ENCODE measurements at places on chromosomes 13 and 19.

DNA sequence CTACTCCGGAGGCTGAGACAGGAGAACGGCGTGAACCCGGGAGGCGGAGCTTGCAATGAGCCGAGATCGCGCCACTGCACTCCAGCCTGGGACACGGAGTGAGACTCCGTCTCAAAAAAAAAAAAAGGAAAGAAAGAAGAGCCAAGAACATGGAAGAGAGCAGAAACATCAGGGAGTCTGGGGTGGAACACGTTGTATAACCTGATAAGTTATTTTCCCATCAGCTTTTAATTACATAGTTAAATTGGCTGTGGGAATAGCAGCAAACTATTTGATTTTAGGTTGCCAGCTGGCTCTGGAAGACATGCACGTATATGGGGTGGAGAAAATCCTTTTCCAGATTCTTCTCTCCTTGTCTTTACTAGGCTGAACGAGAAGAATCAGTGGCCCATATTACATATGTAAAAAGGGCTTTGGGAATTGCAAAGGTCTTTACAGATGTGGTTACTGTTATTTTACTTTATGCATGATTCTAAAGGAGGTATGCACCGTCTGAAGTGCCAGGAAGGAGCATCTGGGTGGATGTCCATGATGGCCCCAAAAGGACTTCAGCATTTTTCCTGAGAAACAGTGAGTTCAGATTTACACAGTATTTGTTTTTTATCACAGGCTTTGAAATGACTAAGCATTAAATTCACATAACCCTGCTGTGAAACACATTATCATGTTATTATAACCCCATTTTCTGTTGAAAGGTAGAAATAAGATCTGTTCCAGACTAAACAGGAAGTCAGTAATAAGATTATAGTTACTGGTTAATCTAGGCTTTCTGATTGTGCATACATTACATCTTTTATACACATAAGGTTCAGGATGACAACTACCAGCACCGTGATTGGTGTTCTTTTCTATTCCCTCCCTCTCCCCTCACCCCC is 4.6 kb upstream of the NAA16 start:
- DNase-seq: no peak

- no peak for DNase-seq
Observed at GRCh38 chr19:30712431-30713337, 340.5 kb downstream of the ZNF536 start.

DNA sequence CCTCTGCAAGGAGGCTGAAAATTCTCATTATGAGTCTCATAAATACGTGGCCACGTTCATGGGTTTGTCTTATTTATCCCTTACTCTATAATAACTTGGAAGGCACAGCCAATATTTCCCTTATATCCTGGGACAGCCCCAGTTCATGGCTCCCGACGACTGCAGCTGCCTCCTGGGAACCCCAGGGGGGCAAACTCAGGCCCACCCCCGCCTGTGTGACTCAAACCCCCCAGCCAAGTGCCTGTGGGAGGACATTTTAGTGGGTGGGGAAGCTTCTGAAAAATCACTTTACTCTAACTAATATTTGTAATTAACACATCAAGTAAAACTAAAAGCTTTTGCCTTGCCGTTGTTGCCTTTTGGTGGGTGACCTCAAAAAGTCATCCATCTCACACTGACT is 14.3 kb downstream of the RASA3 start:
- DNase-seq: no peak

GRCh38 chr13:20375871-20376270 is 143.8 kb upstream of the GJB6 start:
- DNase-seq: no peak

DNA sequence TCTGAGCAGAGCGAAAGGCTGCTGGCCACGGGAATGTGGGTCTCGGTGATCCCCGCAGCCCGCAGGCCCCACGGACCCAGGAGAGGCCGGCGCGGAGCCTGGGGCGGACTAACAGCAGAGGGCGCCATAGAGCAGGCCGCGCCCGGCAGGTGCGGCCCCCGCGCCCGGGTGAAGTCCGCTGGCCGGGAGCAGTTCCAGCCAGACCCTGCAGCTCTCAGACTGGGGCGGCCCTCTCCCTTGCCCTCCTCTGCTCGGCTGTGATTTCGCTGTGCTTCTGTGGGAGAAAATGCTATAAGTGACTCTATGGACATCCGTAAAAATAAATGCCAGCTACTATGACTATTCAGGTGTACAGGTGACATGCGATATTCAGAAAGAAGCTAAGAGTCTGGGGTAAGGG is 37.7 kb downstream of the GSX1 start:
- peak; percentile 6 for DNase-seq

GRCh38 chr19:40365010-40365409 is 16.5 kb downstream of the PLD3 start:
- no peak for DNase-seq

DNA sequence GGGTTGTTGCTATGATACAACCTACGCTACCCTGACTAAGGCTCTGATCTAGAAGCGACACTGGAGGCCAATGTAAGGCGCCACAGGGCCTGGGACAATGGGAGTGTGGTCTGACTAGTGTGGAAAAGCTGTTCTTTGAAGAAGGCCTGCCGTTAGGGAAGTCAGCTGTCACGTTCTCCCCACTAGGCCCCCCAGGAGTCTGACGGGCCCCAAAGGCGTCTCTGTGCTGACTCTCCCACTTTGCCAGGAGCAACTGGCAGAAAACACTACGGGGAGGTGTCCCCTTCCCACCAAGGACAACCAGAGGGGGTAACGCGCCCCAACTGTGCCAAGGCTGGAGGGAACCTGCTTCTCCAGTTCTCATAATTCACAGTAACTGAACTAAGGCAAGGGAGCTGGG is 25.3 kb upstream of the EIF3G start:
- DNase-seq: no peak

All from stimulated activated CD8-positive, alpha-beta memory T cell treated with anti-CD3 and anti-CD28 coated beads, Interleukin-7, amount 100 ng/mL, for 1 hour (primary cell).